Head of caudate nucleus (tissue), 42 donors: ENCODE measurements at places on chromosomes 5 and 9.

DNA sequence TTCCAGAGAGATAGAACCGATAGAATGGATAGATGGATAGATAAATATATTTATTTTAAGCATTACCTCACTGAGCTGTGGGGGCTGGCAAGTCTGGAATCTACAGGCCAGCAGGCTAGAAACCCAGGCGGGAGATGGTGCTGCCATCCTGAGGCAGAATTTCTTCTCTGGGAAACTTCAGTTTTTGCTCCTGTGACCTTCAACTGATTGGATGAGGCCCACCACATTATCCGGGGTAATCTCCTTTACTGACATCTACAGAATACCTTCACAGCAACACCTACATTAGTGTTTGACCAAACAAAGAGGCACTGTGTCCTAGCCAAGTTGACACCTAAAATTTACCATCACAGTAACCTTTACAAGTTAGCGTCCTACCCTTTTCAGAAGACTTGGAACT lies 29.2 kb upstream of the TENT4A start:
- DNase-seq, result no peak

GRCh38 chr5:17748201-17748600 lies 113.9 kb downstream of the TAF11L14 start:
- DNase-seq, result no peak

- no peak for DNase-seq
Observed at GRCh38 chr9:115520646-115521045, 402.7 kb upstream of the TNC start.

DNA sequence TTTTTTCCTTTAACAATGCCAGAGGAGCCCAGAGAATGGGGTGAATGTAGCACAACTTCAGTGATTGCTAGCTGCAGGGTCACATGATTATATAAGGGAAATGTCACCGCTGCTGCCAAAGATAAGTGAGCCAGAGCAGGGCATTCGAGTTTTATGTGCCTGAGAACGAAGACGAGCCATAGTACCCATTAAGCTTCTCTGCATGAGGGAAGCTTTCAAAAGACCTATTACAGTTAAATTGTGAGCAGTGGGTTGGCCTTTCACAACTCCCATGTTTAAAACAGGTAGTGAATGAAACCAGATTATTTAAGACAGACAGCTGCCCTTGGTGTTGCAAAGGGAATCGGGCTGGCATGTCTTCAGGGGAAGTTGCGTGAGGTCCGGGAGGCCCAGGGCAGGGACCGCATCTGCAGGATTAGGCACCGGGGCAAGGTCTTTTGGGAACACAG lies 82.4 kb upstream of the TNFAIP8 start:
- DNase-seq, result no peak

DNA sequence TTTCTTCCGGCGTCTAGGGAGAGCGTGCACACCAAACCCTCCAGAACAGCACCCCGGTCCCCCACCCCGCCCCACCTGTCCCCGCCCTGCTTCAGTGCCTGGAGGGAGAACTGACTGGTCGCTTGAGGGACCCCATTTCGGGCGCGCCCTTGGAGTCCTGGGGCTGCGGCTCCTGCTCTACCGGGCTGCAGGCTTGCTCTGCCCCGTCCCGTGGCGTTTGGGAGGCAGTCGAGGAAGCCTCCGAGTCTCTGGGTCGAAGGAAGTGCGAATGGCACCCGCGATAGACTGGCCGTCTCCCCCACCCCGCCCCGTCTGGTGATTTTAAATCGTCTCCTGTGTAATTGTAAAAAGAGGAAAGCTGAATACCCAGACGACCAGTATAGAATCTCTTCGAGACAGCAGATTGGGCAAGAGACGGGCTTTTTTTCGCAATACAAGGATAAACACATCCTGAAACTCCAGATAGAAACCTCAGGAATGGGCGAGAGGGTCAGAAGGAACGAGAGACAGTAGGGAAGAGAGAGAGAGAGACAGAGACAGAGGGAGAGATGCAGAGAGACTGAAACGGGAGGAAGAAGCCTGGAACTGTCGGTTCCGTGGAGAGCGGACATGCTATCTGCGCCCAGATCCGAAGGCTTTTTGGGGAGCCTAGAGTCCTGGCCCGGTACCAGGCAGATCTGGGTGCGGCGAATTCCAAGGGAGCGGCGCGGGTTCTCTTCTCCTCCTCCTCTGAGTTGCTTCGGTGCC lies 9.9 kb downstream of the PRDM6 start:
- DNase-seq, result no peak

DNA sequence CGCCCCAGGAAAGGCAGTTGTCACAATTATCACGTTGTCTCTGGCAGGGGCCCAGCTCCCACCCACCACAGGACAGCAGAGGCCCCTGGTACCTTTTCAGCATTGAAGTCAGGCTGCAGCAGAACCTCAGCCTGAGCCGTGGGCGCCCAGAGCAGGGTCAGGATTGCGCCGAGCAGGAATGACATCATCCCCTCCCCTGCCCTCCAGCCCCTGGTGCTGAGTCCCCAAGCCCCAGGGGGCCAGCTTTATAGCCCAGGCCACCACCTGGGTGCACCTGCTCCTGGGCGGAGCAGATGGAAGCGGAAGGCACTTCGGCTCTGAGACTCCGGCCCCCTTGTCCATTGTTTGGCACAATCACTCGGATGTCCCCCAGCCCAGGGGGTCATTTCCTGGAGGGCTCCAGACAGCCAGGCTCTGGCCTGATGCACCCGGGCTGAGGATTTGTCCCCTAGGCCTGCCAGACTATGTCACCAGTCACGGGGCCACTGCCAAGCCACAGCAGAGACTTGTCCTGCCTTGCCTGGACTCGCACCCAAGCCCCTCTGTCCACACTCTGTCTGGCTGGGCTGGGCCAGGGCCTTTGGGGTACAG lies at the start of gene LCN15:
Gene LCN15 (minus strand): TSS at position 218 of the 591 bp plus-strand sequence. CDS start 30 bp downstream, at position 188.
- no peak for DNase-seq

DNA sequence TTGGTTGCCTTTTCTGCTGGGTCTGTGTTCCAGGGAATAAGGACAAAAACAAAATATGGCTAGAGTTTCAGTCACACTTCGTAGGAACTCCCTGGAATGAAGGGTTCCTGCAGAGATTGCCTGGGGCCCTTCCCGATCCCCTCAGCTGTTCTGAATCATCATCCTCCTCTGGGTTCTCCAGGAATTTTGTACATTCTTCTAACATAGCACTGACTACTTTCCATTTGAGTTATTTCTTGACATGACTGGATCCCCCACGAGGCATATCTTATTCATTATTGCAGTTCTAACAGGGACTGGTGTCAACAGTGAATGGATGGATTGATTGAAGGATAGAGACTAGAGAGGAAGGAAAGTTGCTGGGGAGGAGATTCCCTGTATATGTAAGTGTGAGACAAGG lies 49.2 kb upstream of the TNC start:
- DNase-seq, result no peak

- DNase-seq, result no peak
Observed at GRCh38 chr9:26789959-26790358, 102.6 kb downstream of the CAAP1 start.

GRCh38 chr5:88419931-88420330 lies 151.3 kb upstream of the TMEM161B start:
- no peak for DNase-seq

DNA sequence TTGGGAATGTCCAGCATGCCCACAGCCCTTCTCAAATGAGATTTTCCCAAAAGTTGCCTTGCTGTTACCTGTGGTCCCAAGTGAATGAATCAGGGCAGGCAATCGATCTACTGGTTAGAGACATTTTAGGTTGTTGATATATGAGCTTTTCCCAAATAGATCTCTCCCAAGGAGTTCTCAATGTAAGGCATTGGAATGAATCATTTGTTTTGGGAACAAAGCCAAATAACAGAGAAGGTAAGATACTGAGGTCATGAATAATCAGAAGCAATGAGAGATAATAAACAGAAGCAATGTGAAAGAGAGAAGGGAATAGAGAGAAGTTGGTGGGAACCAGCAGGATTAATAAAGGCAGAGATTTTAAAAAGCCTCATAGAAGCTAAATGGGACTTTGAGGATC lies 93.6 kb upstream of the FER start:
- no peak for DNase-seq

DNA sequence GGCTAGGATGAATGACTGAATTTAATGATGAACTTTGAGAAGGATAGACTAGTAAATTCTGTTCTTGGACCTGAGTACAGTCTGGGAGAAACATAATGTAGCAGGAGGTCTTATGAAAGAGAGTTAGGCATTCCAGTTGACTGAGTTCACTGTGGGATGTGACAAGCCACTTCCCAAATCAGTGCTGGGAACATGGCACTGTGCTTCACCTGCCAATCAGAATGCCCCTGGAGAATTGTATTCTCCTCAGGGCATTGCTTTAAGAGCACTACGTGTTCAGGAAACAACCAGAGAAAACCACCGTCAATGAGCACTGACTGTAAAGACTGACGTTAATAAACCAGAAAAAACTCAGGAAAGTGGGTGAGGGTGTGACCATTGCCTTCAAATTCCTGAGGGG lies 1.2 kb downstream of the CCDC107 start:
- DNase-seq, result no peak

GRCh38 chr5:168427224-168427623 lies 59.0 kb upstream of the RARS1 start:
- DNase-seq, result no peak

DNA sequence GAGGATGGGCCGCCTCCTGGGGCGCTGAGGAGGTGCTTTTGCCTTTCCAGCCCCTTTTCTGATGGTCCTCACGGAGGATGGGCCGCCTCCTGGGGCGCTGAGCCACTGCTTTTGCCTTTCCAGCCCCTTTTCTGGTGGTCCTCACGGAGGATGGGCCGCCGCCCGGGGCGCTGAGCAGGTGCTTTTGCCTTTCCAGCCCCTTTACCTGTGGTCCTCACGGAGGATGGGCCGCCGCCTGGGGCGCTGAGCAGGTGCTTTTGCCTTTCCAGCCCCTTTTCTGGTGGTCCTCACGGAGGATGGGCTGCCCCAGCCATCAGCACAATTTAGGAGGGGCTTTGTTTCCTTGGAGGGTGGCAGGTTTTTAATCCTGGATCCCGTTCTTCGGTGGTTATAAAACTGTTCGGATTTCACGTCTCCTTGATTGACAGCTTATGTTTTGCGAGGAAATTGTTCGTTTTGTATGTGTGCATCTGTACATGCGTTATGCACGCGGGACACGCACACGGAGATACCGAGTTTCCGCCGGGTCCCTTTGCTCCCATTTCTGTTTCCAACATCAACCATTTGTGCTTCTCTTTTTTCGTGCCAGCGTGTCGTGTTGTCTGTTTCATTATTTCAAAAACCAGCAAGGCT lies 34.7 kb upstream of the SLC9A3 start:
- DNase-seq, result no peak

DNA sequence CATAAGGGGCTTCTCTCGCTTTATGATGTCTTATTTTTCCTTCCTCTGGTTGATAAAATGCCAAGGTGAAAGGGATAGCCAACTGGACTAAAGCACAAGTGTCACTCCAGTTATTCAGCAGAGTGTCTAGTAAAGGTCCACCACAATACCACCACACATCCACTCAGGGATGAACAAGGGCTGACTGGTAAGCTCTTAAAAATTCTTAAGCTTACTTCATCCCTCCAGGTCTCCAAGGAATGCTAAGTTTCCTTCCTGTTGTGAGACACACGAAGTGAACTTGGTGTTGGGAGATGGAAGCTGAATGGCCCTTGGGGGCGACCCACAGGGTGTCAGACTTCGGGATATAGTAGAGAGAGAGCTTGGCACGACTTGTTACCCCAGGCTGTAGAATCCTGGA lies 3.2 kb upstream of the HMGCS1 start:
- DNase-seq, result no peak

- DNase-seq, result no peak
Observed at GRCh38 chr5:170211575-170212334, 21.0 kb upstream of the C5orf58 start.

DNA sequence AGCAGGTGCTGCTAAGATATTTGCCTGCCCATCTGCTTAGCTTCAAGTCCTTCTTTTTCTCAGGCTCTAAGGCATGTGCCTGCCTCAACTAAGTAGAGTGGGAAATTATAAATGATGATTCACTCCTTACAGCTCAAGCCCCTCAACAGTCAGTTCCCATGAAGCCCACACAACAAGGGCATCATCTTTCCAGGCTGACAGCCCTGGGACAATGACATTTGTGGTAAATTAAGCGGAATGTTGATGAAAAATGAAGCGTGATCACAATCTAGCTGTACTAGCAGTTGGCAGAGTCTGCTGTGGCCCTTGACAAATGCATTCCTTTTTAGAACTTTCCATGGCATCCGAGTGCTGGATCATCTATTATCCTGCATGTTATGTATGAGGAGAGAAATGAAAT lies 548.6 kb downstream of the KIF4B start:
- no peak for DNase-seq

DNA sequence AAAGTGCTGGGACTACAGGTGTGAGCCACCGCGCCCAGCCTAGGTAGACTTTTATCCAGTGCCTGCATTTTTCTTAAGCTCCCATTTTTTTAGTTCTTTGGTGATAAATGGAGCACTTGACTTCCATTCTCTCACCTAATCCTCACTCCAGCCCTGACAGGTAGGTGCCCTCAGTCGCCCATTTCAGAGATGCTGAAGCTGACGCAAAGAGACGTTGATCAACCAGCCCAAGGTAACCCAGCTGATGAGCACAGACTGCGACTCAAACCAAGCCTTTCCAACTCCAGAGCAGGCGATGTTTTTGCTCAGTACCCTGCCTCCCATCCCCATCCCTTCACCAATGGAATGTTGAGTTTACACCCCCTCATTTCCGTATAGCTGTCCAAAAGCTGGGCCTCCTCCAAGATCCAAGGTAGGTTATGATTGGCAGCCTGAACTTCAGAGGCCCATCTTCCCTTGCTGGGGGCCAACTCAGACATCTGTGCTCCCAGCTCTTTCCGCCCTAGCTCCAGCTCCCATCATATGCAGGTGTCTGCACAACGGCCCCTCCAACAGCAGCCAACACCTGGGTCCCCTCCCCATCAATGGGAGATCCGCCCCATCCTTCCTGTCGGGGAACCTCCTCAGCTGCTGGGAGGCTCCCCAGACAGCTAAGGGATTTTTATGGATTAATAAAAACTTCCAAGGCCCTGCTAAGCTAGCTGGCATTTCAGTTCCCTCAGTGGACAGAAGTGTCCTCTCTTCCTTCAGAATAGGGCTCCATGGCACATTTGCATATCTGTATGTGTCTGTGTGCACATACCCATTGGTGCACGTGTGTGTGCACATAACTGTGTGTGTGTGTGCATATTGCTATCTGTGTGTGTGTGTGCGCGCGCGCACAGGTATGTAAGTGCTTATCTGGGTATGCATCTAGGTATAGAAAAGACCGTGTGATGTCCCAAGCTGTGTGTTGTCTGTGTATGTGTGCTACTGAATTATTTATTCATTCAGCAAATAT lies 39.3 kb upstream of the VDAC1 start:
- DNase-seq, result no peak

DNA sequence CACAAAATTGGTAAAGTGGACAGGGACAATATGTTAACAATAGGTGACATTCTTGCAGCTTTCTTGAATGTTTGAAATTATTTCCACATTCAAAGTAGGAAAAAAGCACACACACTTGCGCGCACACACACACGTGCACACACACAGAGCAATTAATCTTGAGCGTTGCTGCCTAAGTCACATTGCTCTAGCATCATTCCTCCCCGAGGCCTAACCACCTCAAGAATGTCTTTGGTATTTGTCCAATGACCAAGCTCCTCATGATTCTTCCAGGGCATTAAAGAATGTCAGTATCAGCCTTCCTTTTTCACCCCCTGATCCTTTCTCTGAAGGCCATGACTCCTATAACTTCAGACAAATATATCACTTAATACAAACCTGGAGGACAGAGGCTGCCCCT lies 198.1 kb downstream of the NPR3 start:
- DNase-seq, result no peak
